ENCODE measurements at places on chromosomes 2 and 18.
A peak's percentile ranks its signal among the peaks of the same experiment; 100 is the strongest.

DNA sequence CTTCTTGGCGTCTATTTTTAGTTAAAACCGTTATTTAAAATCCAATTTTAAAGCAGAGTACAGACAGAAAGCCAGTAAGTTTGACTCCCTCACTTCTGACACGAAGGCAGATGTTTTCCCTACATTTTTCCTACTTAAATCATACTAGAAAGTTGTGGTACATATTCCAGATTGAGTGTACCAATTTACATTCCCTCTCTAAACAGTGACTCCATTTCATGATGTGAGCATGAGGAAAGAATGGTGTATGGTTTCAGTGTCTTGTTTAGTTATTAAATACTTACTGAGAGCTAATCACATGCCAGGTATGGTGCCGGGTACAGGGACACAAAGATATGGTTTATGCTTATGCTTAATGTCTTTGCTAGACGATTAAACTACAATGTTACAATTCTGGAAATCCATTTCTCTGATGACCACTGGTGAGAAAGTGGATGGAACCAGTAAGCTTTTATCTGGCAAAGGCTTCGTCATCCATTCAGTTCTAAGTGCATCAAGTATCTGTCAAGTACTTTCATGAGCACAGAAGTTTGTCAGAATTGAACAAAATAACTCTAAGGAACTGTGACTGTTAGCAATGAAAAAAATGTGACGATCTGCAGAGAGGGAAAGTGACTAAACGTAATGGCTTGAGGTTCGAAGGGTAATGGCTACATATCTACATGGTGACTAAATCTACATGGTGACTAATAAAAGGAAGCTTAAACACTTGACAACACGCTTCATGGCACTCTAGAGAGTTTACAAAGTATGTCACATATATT, 25.7 kb downstream of the MAP4K3 start:
- no peak for DNase-seq

DNA sequence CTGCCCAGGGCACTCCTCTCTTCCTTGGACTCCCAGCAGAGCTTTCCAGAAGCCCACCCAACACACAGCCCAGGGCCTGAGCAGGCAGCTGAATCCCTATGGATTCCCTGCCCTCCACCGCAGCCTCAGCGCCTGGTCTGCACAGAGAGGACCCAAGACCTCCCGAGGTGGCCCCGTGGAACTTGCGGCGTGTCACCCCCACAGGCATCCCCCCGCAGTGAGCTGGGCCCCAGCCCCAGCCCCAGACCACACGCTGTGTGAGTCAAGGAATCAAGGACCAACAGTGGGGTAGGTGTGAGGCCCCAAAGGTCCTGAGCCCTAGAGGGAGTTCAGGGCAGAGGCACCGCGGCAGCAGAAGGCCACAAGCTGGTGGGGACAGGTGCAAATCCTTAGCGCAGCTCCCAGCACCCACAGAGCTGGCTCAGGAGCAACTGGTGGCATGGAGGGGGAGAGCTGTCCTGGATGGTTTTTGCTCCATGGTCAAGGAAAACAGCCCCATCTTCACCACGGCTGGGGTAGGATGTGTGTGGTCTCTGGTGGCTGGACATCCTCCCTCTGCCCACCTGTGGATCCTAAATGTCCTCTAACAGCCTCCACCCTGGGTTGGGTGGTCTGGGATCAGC, 8.5 kb downstream of the HS6ST1 start:
- DNase-seq, result no peak

DNA sequence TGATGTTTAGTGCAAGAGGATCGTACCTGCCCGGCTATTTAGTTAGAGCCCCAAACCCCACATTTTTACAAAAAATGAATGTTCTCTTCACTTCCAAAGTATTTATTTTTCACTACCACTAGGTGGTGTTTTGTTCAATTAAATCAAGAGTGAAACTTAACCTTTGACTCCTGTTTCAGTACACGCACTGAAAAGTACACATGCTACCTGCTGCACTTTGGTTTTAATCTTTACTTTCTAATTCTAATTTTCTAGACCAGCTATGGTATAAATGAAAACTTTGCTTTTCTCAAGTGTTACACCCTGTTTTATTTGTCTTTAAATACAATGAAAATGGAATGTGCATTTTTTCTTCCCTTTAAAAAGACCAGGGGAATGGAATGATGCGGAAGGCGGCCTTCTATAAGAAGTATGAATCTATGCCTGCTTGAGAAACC, 31.4 kb upstream of the CHN1 start:
- peak; percentile 64 for DNase-seq

DNA sequence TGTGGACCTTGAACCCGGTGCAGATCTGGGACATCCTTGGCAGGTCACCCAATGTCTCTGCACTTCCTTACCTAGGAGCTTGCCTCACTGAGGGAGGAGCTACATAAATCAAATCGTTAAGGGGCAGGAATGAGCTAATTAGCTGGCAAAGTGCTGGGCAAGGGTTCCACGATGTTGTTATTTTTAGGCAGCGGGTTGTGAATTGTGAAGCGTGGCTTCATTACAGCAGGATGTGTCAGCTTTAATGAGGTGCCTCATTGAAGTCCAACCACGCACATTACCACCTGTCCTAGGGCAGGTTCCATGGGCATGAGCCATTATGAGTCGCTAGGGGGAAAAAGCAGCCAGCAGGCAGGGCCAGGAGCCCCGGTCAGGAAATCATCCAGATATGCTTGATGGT, 127.0 kb upstream of the AGAP1 start:
- DNase-seq, result no peak

GRCh38 chr18:71784777-71785176, 759.4 kb downstream of the CBLN2 start:
- DNase-seq, result peak; percentile 65
